ENCODE measurements at places on chromosomes 3 and 15.

DNA sequence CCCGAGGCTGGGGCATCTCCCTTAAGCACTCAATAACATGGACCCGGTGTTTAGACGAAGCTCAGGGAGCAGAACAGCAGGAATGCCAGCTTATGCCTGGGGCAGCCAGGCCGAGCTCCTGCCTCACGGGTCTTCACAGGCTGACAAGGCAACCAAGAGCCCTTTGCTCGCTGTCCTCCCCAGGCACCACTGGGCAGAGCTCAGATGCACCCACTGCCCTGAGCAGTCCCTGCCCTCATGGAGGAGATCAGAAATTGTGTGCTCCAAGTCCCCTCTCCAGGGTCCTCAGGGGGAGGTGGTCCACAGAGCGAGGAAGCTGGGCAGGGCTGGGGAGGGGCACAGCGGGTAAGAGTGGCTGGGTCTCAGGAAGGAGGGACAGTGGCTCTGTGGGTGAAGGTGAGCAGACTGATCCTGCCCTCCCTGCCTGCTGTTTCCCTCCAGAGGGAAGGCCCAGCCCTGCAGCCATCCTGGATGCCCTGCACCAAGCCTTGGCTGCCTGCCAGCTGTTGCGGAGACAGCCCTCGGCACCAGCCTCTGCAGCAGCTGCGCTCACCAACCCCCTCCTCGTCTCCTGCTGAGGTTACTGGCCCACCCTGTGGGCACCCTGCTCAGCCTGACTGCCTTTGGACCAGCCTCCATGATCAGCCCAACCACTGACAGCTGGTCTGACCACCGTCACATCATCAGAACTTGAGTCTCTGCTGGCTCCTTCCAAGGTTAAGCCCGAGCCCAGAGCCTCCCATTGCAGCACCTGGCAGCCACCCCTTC is 21.1 kb upstream of the GP9 start:
- no peak for DNase-seq

DNA sequence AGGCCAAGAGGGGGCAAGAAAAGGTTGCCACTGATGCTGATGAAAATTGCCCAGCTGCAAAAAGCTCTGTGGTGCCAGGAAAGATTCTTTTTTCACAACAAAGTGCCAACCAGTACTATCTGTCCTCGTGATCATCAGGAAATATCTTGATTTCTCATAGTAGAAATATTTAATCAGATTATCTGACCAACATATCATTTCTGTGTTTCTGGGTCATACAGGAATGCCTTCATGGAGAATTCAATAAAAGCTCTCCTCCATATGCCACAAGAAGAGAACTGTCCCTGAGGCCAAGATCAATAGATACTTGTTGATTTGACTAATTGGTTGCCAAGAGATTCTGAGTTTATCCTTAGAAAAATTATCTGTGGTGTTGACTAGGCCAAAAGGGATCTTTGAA is 63.5 kb downstream of the FSIP1 start:
- no peak for DNase-seq

DNA sequence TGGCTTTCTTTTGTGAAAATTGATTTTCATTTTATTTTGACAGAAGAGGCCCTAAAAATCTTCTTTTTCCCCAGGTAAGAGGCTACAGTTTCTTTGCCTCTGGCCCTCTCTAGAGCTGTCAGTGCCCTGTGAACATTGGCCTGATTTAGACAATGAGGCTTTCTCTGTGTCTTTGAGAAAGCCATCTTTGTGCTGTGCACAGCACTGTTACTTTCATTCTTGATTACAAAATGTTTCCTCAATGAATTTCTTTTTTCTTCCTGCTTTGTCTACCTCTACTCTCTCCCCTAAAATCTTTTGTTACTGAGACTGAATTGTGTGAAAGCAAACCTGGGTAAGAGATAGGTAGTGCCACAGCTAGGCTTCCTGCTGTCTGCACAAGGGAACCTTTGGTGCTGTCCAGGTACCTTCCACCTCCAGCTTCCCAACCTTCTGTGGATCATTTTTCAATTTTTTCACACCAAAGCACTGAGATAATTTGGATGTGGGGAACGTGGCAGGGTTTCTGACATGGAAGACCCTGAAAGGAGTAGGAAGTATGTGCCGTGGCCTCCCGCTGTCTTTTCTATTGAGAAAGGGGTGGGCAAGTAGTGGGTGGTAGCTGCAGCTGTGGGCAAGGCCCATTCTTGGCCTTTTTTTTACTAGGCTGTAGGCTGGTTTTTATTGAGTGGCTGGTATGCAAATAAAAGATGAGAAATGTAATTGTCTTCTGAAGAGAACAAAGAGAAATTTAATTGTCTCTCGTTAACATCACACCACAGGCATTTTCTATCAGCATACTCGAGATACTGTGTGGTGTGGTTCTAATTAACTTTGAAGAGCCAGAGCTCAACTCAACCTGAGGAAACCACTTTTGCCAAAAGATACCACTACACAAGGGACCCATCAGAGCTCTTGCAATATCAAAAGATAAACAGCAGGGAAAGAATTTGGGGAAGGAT is 21.0 kb downstream of the RAB8B start:
- DNase-seq, result no peak

DNA sequence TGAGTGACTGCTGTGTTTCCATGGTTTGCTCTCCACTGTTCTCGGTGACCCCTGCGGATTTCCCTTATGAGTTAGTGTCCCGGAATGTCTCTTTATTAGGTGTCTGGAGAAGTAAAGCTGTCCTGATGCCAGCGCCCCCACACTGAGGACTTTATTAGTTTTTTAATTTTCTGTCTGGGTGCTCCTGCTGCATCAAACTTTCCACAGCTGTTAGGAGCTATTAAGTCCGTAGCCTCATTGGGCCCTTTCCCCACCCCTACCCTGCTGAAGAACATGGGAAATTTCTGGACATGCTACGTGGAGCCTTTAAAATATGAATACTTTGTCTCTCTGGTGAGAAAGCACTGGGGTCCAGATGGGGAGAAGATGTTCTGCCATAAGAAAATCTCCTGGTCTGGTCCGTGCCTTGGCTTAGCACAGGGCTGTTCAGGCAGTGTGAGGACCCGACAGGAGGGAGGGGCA is 161.7 kb upstream of the HES1 start:
- peak; percentile 93 for DNase-seq

GRCh38 chr3:166962911-166963310 is 417.2 kb downstream of the ZBBX start:
- DNase-seq, result no peak

GRCh38 chr3:11434563-11435096 is 162.4 kb downstream of the ATG7 start:
- DNase-seq, result no peak

- no peak for DNase-seq
These were observed 762.3 kb upstream of the GRM7 start for GRCh38 chr3:6098516-6099157.
